Effector CD4-positive, alpha-beta T cell (primary cell): ENCODE measurements at places on chromosomes 4 and X.

DNA sequence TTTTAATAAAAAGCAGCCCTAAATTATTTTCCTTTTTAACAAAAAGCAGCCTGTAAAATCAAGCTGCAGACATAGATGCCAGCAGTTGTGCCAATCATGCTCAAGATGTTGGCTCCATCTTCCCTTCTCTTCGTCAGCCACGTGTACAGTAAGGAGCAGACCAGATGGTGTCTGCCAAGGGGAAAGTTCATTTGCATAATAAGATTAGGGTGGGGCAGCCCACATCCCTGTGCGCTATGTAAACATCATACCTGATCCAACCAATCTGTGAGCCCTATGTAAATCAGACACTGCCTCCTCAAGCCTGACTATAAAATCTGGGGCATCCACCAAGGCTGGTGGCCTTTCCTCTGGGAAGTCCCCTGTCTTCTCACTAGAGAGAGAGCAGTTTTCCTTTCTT lies 23.1 kb upstream of the C1GALT1C1 start:
- no peak for DNase-seq

- no peak for DNase-seq
Observed at GRCh38 chrX:74781507-74782034, 143.7 kb downstream of the NEXMIF start.

DNA sequence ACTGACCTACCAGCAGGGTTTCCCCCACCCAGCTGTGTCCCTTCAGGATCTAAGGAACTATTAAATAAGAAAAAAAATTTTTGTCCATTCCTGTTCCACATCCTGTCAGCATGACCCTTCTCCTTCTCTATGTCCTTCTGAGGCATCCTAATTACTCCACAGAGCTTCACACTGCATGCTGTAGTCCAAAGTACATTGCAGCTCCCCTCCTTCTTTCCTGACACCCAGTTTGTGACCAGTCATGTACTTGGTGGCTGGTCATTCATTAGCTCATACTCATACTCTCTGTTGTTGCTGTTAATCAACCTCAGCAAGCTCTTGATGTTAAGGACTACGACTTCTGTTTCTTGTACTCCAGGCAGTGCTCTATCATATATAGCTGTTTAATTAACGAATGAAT lies 2.4 kb upstream of the EGF start:
- DNase-seq, result no peak

DNA sequence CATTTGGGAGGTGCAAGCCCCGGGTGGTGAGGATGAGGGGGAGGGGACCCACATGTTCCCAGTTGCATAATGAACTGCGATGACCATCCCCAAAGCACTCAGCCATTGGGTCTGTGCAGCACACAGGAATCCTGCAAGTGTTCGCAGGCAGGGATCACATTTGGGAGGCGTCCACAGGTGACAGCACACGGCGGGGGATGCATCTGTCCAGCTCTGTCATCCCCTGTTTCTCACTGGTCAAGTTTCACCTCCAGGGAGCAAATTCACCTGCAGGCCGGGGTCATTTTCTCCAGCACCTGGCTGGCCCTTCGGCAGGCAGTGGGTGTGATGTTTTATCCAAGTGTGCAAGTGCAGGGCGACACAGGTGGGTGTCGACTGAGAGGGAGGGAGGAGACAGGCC lies 33.3 kb upstream of the SORCS2 start:
- DNase-seq, result no peak

DNA sequence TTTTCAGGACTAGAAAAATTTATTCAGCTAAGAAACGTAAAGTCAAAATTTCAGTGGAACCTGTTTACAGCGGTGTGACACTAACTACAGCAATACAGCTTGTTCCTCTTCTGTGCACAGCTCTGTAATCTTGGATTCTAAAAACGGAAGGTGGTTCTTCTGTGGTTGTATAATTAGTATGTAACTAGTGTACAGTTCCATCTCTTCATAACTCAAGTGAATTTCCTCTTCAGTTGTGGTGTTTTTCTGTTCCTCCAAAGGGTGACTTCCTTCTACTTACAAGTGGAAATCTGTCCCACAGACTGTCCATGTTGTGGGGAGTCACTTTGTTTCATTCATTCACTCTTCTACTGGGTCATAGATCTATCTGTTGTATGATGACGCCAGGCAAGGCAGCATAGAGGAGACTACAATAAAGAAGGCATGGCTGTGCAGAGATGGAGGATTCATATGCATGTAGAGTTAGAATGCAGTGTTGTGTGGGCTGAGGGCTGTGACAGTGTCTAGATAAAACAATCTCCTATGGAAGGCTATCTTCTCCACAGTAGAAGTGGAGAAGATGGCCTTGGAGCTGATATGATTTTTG lies 5.4 kb downstream of the DAPP1 start:
- DNase-seq, result no peak

- no peak for DNase-seq
Observed at GRCh38 chr4:97577004-97577403, 566.3 kb downstream of the STPG2 start.

GRCh38 chr4:89653012-89653411 lies 183.9 kb downstream of the SNCA start:
- DNase-seq, result no peak

DNA sequence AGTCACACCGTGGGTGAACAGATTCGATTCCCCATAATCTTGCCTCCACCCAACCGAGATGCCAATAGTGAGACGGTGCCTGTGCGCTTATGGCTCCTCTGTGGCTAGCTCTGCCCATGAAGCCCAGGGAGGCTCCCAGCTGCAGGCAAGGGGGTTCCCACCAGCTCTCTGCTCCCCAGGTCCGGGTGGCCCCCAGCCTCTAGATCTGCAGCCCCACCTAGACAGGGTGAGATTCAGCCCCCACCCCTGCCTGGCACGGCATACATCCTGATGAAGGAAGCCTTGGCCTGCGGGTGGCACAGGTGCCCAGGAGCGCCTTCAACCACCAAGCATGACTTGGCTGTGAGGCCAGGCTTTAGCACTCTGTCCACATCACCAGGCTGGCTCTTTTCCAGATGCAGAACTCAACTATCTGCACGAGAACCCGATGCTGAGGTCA lies 40.6 kb downstream of the WDR1 start:
- DNase-seq, result no peak

- DNase-seq, result no peak
Observed at GRCh38 chr4:84681486-84682274, 98.8 kb downstream of the CDS1 start.

- DNase-seq, result no peak
Observed at GRCh38 chrX:149630681-149631233, 835 bp downstream of the TMEM185A start.

- DNase-seq, result no peak
Observed at GRCh38 chr4:54365691-54366090, 136.6 kb downstream of the PDGFRA start.

- DNase-seq, result no peak
Observed at GRCh38 chr4:166169111-166169510, 296.1 kb downstream of the TLL1 start.

DNA sequence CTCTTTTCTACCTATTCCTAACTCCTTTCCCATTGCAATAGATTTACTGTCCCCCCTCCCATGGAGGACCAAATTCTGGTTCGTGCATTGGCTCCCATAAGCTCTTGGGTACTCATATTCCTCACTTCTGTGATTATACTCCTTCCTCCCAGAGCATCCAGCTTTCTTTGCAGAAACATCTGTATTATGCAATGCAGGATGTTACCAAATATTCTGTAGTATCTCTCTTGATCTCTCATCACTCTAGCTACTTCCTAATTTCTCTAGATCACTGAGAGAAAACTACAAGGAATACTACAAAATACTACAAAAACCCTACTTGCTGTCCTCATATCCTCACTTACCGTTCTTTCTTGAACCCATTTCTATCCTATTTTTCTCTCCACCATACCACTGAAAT lies 395.9 kb upstream of the HS3ST1 start:
- DNase-seq, result no peak

DNA sequence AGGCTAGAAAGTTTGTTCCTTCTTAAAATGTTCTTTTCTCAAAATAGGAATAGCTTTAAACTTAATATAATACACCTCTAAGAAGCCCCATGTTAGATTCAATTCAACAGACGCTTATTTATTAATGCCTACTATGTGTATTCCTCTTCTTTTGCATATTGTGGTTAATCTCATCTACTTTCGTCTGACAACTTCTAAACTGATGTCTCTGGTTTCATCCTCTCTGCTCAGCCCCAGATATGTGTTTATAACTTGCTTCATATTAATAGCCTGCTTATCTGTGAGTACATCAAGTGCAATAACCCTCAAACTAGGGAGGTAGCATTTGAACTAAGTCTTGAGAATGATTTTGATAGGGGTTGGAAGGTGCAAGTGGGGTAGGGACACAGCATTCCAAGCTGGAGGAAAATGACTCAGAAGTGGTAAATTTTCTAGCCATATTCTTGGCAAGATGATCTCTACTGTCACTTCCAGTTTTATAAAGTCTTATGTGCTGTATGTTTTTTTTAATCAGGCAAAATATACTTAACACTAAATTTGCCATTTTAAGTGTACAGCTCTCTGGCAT lies 37.0 kb downstream of the STK26 start:
- DNase-seq, result no peak

DNA sequence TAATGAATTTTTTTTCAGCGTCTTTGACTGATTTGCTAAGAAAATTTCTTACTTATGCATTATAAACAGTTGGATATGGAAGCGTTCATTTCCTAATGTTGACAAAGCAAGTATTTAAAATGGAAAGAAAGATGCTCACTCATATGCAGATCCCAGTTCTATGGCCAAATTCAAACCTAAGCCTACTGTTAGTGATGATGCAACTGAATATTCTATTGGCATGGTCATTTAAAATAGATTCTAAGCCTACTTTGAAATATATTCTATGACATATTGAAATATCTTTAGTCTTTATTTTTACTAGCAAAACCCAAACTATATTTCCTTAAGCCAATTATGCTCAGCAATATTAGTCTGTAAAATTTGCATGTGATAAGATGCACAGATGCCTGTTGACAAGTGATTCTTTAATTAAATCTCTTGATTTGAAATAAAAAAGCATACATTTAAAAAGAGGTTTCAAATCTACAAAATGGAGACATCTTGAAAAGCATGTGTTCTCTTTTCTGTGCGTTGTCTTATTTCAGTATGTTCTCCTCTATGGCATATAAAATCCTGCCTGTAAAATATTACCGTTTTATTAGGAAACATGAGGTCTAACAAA lies 96.6 kb upstream of the NAP1L5 start:
- no peak for DNase-seq

- DNase-seq, result no peak
Observed at GRCh38 chr4:126916626-126917140, 716.1 kb upstream of the INTU start.

DNA sequence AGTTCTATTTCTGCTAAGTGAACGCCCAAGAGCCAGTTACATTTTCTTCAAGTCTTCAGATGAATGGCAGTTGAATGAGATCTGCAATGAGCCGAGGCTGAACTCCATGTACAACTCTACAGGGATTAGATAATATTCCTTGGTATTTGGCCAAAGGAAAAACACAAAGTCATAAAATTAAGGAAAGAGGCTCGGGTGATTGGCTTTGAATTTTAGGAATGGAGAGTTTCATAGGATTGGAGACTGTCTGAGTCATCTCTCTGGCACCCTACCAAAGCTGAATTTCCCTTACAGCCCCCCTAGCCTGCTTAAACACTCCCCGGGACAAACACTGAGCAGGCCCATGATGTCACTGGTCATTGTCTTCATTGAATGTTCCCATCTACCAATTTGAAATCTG lies 188.0 kb upstream of the C1QTNF7 start:
- DNase-seq, result no peak

DNA sequence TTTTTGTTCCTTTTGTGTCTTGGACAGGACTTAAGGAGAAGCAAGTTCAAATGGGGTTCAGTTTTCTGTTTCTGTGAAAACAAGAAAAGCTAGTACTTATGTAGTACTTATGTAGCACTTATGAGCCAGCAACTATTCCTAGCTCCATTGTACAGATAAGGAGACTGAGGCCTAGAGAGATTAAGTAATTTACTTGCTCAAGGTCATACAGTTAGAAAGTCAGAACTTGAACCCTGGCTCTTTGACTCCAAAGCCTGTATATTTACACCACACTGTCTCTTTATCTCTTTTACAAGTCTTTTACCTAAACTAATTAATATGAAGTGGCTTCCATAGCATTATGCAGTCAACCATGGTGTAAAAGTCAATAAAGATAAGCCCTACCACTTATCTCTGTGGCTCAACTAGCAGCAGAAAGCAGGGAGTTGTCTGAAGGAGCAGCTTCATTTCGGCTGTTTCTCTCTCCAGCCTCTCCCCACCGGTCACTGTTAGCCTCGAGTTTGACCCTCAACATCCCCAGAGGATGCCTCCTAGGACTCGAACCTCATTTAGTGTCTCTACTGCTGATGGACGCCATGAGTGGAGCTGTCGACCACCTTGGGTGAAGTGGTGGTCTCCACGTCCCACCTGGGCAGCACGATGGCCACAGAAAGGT lies 209.9 kb downstream of the SHROOM3 start:
- no peak for DNase-seq

GRCh38 chr4:86596807-86597206 lies 2.7 kb downstream of the PTPN13 start:
- no peak for DNase-seq

- DNase-seq, result no peak
Observed at GRCh38 chrX:39823854-39824253, 273.9 kb downstream of the BCOR start.

DNA sequence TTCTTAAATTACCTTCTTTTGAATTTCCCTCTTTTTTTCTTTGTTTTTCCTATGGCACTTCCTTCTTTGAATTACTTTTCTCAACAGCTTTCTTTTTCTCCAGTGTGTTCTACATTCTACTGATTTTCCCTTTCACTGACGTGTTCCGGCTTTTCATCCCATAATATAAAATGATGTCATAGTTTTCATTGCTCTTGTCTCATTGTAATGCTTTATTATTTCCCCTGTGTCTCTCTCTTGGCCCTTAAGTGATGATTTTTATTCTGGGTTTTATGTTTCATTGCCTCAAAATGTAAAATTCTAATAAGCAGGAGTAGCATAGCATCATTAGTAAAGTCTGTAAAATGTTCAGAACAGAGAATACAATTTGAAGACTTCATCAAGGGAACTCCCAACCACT lies 299.3 kb downstream of the KCTD8 start:
- DNase-seq, result no peak

- no peak for DNase-seq
Observed at GRCh38 chr4:129603241-129603931, 507.4 kb downstream of the C4orf33 start.

- DNase-seq, result no peak
Observed at GRCh38 chr4:106775636-106776035, 260.5 kb downstream of the DKK2 start.

DNA sequence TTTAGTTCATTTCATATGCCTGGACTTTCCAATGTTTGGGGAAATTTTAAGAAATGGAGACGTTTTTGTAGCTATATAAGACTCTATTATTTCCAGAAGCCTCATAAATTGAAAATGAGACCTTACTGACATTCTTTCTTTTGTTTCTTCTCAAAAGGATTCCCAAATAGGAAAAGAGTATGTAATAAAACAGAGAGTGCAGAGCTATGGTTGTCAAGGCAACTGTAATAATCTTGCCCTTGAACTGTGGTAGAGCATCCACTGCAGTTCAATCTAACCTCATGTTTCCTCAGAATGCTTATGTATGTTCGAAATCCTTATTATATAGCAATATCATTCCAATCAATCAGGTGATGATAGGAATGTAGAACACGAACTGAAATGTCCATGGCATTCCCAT lies 54.1 kb downstream of the AMELX start:
- no peak for DNase-seq

- no peak for DNase-seq
Observed at GRCh38 chr4:181479141-181479540, 764.1 kb upstream of the TENM3 start.
